ENCODE measurements at places on chromosomes 1 and 21.
A peak's percentile ranks its signal among the peaks of the same experiment; 100 is the strongest.

GRCh38 chr21:45074048-45074817 lies at the start of gene ADARB1:
Gene ADARB1, plus strand, starts transcription at chr21:45074580. Its CDS starts 97,077 bp downstream, at chr21:45171657.
- peak; percentile 34 for DNase-seq

DNA sequence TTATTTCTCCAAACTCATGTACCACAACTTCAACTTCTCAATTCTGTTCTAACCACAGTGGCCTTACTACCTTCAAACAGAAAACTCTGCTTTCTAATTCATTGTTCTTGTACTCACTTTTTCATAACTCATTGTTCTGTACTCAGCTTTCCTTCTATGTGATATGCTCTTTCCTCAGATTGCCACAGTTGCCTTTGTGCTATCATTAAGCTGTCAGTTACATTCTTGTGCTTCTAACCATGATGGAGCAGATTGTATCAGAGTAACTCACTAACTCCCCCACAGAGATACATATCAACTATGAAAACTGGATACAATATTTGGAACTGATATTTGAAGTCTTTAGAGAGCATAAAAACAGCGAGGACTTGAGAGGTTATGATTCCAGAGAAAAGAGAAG lies 1213.7 kb downstream of the KCNT2 start:
- DNase-seq: no peak

DNA sequence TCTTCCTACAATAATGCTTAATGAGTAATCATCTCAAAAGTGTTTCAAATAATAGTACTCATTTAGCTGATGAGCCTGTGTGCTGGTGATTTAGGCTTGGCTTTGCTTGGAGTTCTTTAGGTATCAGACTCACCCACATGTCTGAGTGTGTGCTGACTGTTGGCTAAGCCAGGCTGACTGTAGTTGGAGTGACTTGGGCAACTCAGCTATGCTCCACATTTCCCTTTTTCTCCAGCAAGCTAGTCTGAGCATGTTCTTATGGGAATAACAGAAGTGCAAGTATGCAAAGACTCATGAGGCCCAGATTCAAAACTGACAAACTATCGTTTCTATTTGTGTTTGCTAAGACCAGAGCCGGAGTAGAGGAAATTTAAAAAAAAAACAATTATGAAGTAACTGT lies 99.0 kb upstream of the ADGRL4 start:
- no peak for DNase-seq

- DNase-seq: no peak
These were observed 480.4 kb upstream of the ZRANB2 start for GRCh38 chr1:71561206-71561605.

DNA sequence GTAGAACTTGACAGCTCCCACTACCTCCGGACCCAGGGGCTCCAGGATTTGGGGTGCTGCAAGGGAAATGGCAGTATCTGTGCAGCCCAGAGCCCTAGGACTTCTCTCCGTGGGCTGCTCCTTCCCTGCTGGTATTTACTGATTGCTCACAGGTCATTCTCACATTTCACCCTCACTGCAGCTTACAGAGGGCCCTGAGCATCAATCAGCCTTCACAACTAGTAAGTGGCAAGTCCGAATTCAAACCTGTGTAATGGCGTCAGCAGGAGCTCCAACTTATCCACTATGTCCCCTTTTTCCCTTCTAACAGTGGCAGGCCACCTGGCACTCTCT lies 32.4 kb downstream of the PIK3C2B start:
- DNase-seq: no peak
